Stimulated activated CD4-positive, alpha-beta T cell treated with anti-CD3 and anti-CD28 coated beads, Interleukin-1b, Interleukin-23, amount 100 ng/mL, for 48 hours (primary cell): ENCODE measurements at places on chromosomes 5 and 9.
A peak's percentile ranks its signal among the peaks of the same experiment; 100 is the strongest.

- DNase-seq: no peak
Observed at GRCh38 chr5:152271420-152271819, 133.7 kb downstream of the NMUR2 start.

- DNase-seq: no peak
Observed at GRCh38 chr5:172911628-172911880, 47.7 kb upstream of the RPL26L1 start.

DNA sequence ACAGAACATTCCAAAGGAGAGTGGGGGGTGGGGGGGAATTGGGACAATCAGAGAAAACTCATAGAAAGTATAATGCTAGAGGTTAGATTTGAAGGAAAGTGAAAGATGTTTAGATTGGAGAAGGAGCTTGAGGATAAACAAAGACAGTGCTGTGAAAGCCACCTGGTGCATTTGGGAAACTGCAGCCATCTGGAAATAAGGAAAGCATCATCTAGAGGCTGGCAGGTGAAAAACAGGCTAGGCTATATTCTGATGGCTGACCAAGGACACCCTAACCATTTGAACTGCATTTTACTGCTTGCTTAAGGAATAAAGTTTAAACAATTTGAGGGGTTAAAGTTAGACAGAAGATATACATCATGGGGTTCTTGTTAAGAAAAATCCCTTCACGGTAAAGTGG lies 296.4 kb downstream of the CETN3 start:
- no peak for DNase-seq

DNA sequence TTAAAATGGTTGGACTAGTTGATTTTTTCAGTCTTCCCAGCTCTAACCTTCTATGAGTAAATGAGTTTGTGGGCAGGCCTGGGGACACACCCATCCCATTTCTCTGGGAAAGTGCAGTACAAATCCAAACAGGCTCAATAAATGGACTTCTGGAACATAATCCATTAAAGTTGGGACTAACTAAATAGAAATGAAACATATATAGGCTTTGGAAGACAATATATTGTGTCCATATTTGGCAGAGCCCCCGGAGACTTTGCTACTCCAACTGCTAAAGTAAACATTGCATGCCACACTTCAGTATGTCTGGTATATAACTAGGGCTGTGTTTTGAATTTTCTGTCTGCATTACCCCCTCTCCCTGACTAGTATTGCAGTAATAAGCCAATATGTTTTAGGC lies 191.4 kb upstream of the DAB2 start:
- no peak for DNase-seq

DNA sequence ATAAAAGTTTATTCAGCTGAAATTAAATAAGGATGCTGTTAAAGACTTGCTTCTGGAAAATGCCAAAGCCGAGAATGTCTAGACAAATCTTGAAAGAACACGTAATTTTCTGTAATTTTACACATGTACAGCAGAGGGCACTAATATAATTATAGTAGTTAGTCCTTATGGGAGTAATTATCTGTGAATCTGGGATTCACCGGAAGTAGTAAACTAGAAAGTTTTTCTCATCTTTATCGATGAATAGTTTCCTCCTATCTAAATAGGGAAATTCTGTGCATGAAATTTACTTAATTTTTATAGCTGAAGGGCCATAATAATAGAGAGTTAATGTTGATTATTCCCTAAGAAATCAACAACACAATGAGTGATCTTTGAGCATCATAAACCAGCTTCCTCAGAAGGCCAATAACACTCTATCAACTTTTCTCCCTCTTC lies 18.4 kb upstream of the CNTLN start:
- no peak for DNase-seq

GRCh38 chr9:23502004-23502403 lies 324.0 kb downstream of the ELAVL2 start:
- DNase-seq: no peak

DNA sequence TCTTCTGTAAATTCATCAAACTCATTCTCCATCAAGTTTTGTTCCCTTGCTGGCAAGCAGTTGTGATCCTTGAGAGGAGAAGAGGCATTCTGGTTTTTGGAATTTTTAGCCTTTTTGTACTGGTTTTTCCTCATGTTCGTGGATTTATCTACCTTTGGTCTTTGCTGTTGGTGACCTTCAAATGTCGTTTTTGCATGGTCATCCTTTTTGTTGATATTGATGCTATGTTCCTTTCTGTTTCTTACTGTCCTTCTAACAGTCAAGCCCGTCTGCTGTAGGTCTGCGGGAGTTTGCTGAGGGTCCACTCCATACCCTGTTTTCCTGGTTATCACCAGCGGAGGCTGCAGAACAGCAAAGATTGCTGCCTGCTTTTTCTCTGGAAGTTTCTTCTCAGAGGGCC lies 140.9 kb downstream of the RPS23 start:
- DNase-seq: no peak

DNA sequence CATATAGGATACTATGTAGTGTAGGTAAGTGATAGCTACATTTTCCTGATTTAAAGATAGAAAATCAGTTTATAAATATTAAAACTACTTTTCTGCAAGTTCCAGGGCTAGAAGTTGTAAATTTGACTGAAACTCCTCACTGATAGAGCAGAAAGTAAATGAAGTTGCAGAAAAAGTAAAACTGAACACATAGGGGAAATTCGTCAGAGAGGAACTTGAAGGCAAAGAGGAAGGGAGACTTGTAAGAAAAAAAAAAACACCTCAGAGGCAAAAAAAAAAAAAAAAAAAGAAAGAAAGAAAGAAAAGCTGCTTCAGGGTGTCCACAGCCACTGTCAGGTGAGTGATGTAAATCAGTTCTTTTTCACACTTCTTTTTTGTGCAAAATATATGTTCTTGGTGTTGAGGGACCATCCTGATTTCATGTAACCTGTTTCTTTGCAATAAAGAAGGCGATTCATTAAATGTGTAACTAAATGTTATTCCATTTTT lies 336.2 kb upstream of the ZNF462 start:
- no peak for DNase-seq

GRCh38 chr9:30075022-30075421 lies 2309.4 kb upstream of the ACO1 start:
- DNase-seq: no peak

DNA sequence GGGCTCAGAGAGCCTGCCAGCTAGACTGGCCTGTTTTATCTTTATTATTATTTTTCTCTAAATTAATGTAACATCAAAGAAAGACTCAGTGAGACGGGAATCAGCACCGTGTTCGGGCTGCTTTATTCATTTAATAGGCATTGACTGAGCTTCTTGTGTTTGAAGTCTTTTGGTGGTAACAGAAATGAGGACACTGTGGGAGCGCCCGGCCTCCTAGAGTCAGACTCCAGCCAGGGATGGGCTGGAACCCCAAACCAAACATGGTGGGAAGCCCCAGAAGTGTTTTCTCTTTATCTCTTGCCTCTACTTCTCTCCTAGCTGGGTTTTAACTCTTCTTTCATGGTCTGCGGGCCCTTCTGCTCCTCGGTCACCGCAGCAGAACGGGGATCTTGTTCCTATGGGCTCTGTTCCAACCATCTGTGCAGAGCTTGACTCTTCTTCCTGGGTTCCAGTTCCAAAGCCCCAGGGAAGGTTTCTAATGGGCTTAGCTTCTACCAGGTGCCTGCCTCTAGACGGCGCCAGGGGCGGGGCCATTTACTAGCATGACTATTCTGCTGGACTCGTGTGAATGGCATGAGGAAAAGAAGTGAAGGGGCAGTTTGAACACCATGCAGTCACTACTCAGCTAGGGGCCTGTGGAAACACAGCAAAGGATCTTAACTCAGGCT lies 123.8 kb downstream of the FGF18 start:
- DNase-seq: no peak

DNA sequence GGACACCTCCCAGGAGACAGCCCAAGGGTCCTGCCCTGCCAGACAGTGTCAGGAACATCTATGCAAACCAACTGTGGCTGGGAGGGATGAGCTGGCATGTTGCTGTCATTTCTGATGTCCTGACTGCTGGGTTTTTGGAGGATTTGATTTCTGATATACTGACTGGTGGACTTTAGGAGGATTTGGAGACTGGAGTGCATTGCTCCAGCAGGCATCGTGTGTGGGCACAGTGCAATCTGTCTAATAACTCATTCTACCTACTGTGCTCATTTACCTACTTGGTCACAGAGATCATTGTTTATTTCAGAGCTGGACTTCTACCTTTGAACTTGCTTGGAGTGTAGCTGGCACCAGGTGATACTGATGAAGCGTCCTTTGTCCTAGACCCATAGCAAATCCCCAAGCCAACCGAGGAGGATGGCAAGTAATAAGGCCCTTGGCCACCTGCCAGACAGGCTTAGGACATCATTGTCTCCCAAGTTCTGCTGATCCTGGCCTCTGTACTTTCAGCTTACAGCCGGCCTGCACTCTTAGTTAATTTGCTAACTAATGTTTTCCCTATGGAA lies 124.3 kb upstream of the ICE1 start:
- no peak for DNase-seq

GRCh38 chr5:147750065-147750464 lies 32.5 kb downstream of the JAKMIP2 start:
- DNase-seq: no peak

- DNase-seq: no peak
Observed at GRCh38 chr9:18124760-18125159, 349.2 kb upstream of the ADAMTSL1 start.

DNA sequence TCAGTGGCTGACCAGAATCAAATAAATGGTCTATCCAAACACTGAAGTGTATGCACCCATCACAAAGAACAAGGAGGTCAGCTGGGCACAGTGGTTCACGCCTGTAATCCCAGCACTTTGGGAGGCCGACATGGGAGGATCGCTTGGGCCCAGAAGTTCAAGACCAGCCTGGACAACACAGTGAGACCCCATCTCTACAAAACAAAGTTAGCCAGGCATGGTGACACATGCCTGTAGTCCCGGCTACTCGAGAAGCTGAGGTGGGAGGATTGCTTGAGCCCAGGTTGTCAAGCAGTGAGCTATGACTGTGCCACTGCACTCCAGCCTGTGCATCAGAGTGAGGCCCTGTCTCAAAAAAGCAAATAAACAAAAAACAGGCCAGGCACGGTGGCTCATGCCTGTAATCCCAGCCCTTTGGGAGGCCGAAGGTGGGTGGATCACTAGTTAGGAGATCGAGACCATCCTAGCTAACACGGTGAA lies 40.5 kb downstream of the SEMA4D start:
- peak; percentile 52 for DNase-seq

DNA sequence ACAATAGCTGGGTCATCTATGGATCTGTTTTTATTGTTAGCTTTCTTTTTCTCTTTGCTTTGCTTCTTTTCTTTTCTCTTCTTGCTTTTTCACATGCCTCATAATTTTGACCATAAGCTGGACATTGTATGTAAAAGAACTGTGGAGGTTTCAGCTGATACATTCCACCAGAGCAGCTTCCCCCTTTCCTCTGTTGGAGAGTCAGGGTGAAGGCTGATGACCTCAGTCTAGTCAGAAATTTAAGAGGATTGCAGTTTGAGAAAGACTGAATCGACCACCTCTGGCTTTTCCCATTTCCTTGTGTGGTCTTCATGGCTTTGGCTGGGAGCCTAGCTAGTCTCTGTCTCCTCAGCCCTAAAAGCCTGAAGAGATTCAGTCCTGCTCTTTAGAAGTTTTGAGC lies 42.0 kb downstream of the KCNIP1 start:
- no peak for DNase-seq

DNA sequence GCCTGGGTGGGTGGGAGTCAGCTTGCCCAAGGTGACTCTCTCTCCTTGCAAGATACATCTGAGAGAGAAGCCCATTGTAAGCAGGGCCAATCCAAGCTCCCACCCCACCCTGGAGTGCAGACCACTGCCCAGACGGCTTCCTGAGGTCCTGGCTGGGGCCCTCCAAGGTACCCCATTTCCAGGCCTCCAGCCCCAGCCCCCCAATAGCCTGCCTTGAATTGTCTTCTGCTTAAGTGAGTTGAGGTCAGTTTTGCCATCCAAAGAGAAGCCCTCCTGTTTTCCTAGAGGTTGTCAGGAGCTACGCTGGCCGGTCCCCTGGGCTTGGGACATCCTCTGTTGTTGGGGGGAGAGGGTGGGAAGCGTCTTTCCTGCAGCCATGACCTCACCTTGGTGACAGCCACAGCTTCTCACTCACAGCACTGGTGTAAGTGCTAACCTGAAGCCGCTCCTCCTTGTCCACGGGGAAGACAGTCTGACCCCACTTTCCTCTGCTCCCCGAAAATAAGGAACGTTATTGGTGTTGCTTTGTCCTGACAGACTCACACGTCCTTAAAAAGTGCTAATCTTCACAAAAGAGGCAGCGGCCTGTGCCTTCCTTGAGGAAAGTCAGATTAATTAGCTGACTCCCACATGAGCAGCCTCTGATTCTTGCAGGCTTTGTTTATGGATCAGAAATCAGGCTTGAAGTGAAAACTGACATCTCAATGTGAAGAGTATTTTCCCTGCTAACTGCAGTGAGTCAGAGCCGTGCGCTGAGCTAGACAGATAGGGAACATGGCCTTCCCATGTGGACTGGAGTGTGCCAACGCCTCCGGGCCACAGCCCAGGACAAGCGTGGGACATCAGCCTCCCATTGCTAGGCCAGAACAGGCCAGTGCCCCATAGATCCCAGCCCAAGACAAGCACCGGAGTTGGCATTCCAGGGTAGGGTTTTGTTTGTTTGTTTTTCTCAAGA lies 52.3 kb downstream of the ADAMTS2 start:
- DNase-seq: no peak

- no peak for DNase-seq
Observed at GRCh38 chr5:139207297-139208000, 9.3 kb upstream of the SIL1 start.

DNA sequence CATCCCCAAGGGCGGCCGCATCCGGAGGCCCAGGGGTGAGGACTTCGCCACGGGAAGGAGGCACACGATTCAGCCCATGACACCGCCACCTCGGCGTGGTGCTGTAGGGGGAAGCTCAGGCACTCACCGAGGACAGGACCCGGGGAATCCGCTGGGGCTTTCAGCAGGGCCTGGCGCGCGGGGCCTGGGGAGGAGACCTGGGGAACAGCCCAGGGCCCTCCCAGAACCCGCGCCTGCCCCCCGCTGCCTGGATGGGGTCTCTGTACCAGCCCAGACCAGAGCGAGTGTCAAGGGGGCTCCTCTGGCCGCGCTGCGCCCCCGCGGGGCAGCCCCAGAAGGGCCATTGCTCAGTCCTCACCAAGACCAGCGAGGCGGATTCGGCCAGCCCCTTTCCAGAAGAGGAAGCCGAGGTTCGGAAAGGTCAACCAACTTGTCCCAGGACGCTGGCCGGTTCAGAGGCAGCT lies 12.8 kb downstream of the COL23A1 start:
- DNase-seq: no peak

GRCh38 chr5:14417792-14418765 lies 163.5 kb upstream of the OTULINL start:
- DNase-seq: no peak

GRCh38 chr5:141042555-141042954 lies 8.6 kb upstream of the PCDHB1 start:
- no peak for DNase-seq

DNA sequence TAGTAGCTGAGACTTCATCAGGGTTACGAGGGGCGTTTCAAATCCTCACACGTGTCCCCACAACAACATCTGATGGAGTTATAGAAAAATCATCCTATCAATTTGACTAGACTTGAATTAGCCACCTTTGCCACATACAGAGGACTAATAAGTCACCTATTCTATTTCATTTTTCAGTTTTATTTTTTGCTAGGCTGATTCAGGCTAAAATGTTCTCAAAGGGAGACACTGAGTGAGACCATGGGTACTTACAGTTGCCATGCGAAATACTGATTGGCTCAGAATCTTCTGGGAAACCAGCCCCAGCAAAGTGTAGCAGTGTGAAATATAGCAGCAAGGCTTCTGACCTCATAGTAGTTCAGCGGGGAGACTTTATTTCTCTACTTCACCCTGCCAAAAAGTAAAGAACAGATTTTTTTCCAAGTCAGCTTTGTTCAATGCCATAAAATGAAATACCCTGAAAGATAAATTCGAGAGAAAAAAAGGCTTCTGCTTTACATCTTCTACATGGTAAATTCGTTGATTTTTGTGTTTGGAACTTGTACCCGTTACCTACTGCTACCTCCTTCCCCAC lies 69.9 kb downstream of the SEMA6A start:
- DNase-seq: no peak
